ENCODE measurements at places on chromosomes 3 and 15.

GRCh38 chr3:88267847-88268246 is 118.1 kb downstream of the C3orf38 start:
- DNase-seq: no peak

DNA sequence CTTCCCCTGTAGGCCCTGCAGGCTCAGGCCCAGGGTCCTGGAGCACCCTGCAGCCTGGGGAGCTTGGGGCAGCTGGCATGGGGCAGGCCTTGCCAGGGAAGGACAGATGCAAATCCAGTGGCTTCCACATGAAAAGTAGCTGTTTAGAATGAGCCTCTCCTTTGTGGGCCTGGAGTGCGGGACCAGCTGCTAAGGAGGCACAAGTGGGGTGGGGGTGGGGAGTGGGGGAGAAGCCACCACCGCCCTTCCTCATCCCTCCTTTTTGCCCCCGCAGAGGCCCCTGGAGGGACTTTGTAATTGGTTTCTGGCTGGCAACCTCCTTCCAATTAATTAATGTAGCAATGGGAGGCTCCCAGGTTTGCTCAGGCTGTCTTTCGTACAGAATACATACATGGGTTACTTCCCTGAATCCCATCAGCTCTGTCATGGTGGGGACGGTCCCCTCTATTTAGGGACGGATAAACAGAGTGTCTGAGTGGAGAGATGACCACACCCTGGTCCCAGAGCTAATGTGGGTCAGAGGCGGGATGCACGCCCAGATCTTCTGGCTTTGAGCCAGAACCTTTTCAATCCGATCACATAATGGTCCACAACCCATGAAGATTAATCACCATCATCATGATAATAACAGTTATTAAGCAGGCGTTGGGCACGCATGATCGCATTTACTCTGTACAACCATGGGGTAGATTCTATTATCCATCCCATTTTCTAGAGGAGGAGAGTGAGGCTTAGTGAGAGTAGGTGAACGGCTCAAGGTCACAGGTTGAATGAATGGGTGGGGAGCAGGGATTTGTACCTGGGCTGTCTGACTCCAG is 6.2 kb downstream of the CORO2B start:
- no peak for DNase-seq

- no peak for DNase-seq
Measured at GRCh38 chr15:37084602-37085001, 15.7 kb downstream of the MEIS2 start.

GRCh38 chr3:9163289-9163688 is 86.2 kb downstream of the SRGAP3 start:
- no peak for DNase-seq

DNA sequence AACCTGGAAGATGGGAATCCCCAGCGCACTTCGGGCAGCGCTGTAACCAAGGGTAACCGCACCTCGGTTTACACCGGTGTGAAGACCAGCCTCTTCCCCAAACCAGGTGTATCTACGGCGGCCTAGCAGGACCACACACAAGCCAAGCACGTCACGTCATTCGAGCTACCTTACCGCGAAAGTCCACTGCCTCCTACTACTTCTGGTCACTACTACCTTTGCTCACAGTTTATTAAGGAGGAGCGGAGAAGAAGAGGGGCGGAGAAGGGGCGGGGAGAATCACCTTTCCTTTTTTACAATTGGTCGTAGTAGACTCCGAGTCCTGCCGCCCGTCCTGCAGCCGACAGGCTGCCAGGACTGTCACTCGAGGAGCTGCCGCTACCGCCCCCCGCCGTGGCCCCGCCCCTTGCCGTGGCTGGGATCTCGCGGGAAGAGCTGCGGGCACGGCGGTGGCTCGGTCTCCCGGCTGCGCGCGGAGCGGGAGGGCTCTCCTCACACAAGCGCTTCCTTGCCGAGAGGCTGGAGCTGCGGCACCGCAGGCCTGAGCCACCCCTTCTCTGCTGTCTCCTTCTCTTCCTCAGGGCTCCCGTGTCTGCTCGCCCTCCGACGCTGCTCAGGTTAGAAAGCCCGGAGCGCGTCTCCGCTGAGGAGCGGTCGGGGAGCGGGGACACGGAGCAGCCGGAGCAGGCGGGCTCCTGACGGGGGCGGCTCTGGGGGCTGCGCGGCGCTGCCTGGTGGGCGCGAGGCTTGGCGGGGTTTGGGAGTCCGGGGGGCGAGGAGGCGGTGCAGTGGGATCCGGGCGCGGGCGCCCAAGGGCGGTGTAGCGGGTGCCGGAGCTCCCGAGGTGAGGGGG is at the start of gene GLCE:
Gene GLCE (plus strand): TSS at position 495 of the 853 bp plus-strand sequence. CDS start 95,172 bp downstream, outside the sequence.
- DNase-seq: peak; percentile 78

DNA sequence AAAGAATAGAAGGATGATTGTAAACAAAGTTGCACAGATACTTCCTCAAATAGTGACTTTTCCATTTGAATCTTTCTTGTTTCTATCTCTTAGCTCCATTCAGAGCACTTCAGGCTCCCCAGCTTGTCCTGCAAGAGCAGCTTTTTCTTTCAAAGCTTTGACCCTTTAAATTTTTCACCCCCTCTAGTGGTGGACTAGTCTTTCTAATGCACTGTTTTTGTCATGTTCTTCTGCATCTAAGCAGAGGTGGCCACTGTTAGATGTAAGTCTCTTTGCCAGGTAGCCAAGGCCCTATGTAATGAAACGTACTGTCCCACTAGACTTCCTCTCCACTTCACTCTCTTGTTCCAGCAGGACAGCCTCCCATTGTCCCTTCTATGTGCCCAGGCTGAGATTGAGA is 74.0 kb upstream of the MANF start:
- no peak for DNase-seq

- DNase-seq: no peak
Measured at GRCh38 chr3:142983318-142983717, 18.1 kb upstream of the U2SURP start.

DNA sequence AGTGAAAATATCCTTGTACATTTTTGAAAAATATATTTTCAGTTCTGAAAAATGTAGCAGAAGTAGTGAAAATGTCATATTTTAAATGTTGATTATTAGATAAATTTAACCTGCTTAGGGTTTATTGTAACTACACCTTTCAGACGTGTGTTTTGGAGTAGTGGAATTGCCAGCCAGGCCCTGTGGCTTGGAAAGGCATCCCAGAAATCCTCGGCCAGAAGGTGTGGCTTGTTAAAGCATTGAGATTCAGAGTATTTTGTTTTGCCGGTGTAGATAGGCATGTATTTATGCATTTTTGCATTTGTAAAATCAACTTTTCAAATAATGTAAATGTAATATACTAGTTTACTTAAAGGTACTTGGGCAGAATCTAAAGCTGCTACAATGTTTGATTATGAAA is 7.0 kb downstream of the EBLN2 start:
- no peak for DNase-seq
